Stimulated activated CD4-positive, alpha-beta T cell treated with anti-CD3 and anti-CD28 coated beads, Interleukin-15, amount 100 ng/mL, for 1 hour (primary cell): ENCODE measurements at places on chromosomes 5 and 9.

DNA sequence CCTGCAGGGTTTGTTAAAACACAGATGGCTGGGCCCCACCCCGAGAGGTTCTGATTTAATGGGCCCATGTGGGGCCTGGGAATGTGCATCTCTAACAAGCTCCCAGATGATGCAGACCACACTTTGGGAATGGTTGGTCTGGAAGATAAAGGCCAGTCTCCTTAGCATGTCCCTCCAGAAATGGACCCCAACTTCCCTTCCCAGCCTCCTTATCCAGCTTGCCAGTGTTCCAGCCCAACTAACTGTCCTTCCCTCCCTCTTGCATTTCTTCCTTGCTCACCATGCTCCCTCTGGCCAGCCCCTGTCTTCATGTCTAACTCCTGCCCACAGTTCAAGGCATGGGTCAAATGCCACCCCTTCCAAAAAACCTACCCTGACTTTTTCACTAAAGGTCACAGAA is 196.1 kb upstream of the TBC1D2 start:
- DNase-seq: no peak

DNA sequence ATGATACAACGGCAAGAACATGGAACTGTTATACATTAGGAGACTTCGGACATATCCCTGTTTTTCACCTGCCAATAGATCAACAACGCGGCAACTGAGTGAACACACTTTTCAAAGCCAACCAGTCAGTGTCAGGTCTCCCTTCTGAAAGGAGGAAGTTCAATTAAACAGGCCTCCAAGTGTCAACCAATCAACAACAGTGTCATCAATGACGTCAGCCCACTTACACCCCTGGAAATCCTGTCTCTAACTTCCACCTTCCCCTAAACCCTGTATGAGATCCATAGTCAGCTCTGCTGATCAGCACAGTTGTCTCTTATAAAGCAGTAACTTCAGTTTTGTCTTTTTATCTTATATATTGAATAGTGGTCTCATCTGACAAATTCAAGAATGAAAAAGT is 36.6 kb downstream of the DMRT3 start:
- no peak for DNase-seq

DNA sequence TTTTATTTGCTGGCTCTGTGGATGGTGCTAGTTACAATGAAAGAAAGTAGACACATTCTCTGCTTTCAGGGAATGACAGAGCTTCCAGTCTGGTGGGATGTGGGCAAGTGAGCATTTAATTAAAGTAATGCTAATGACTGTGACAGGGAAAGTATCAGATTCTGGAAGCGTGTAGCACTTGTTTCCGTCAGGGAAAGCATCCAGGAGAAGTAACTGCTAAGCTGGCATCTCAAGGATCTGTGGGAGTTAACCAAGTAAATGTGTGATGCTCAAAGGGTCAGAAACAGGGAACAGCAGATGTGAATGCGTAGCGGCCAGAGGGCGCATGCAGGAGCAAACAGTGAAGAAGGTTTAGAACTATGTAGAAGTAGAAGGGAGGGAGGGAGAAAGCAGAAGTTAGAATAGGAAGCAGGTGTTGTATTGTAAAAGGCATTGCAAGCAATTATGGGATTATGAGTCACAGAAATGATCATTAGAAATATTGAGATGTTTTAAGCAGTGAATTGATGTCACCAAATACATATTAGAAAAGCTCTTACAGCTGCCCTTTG is 12.2 kb downstream of the KLHL9 start:
- DNase-seq: no peak

- DNase-seq: no peak
Observed at GRCh38 chr5:97124335-97124734, 18.1 kb downstream of the LIX1 start.

DNA sequence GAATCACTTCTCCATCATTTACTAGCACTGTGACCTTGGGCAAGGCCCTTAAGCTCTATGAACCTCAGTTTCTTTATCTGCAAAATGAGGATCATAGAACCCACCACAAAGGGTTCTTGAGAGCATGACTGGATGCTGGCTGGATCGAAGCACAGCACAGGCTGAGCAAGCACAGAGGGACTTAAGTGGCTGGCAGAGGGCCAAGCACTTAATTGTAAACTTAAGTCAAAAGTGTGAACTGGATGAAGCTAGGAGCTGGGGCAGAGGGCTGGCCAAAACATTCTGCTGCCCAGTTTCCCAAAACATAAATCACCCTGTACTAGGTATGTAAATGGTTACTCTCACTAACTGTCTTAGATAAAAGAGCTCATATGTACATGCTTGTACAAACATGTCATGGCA is 112.3 kb upstream of the WWC1 start:
- DNase-seq: no peak
